NCI-H1105 treated with DMSO at 0.1 percent for 48 hours (cell line): ENCODE measurements at places on chromosomes 12 and 14.
A peak's percentile ranks its signal among the peaks of the same experiment; 100 is the strongest.

GRCh38 chr12:111401167-111401605 is 4.5 kb upstream of the SH2B3 start:
- no peak for DNase-seq

DNA sequence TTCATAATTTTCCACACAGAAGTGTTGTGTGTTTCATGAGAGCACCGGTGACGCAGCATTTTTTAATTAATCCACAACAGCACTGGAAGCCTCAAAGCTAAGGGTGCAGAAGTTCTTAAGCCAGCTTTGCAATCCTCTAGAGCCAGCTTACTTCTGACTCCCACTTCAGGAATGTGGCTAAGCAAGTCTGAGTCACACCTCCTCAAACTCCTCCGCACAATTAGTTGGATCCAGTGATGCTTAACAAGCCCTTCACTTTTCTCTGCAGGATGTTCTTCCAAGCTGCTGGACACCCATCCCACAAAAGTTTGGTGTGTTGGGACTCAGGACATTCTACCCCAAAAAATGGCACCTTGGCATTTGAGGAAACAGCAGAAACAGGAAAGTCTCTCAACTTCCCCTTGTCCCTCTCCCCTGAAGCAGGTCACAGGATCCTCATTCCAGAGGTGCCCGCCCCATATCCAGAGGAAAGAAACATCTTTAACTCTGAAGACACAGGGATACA is 210.0 kb downstream of the PPM1H start:
- DNase-seq, result no peak

GRCh38 chr12:124916374-124917134 is 2.1 kb upstream of the UBC start:
- no peak for DNase-seq

GRCh38 chr12:80087486-80088213 is 11.7 kb upstream of the OTOGL start:
- no peak for DNase-seq

DNA sequence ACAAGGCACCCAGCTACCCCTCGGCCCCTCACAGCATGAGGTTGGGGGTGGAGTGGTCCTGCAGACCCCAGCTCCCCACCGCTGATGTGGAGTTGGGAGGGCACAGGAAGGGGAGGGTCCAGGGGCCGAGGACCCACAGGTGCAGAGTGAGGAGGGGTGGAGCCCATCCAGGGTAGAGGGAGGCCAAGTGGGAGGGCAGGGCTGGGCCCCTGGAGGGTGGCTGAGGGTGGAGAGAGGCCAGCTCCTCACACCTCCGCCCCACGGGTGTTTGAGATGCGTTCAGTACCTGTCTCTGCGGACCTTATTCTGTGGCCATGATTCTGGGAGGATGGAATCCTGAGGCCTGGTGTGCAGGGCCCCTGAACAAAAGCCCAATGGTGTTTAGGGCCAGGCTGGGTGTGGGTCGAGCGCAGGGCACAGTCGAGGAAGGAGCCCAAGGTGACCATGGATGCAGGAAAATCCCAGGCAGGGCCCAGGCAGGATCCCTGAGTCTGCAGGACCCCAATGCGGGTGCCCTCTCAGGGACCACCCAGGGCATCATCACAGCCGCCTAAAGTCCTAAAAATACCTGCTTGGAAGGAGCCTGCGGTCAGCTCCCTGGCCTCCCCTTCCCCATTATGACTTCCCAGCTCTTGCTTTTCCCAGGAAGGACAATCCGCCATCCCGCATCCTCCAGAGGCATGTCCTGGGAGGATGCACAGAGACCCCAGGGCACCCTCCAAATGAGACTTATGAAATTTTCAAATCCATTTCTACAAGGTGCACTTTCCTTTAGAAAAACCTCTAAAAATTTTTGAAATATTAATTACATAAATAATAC is 377.1 kb upstream of the SFSWAP start:
- DNase-seq, result no peak

DNA sequence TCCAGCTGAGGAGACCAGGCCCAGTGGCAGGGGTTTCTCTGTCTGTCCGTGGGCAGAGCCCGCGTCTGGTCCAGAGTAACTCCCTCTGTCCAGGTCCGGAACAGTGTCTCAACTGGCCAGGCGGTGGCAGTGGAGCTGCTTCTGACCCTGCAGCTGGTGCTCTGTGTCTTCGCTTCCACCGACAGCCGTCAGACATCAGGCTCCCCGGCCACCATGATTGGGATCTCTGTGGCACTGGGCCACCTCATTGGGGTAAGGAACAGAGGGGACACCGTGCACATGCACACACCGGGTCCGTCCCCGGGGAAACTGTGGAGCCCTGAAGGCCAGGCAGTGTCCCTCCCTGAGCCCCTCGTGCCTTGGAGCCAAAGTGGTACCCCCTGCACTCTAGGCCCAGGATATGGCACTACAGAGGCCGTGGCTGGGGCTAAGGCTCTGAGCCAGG is 1.5 kb downstream of the AQP6 start:
- no peak for DNase-seq

DNA sequence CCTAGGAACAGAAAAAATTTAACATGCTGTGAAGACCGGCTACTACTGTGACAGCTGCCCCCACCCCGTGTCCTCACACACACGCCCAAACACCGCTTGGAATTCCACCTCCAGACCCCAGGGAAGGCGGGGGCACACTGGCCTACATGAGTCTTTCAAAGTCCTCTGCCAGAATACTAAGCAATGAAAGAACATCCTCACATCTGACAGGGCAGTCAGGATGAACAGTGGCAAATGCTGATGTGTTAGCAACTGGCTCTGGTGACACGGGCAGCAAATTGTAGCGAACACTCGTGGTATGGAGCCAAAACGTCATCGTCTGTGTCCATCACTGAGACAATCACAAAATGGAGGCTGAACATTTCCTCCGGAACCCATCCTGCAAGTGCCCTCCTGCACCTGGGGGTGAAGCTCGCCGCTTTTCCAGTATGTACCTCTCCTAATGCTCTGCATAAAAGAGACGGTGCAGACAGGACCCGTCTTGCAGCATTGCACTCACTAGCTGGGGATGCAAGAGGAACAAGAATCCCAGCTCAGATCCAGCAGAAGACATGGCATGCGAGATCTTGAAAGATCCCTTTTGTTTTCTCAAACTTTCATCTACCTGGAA is 94.8 kb downstream of the BCL11B start:
- no peak for DNase-seq

- peak; percentile 47 for DNase-seq
Measured at GRCh38 chr14:77026930-77027537, 1.5 kb downstream of the IRF2BPL start.

DNA sequence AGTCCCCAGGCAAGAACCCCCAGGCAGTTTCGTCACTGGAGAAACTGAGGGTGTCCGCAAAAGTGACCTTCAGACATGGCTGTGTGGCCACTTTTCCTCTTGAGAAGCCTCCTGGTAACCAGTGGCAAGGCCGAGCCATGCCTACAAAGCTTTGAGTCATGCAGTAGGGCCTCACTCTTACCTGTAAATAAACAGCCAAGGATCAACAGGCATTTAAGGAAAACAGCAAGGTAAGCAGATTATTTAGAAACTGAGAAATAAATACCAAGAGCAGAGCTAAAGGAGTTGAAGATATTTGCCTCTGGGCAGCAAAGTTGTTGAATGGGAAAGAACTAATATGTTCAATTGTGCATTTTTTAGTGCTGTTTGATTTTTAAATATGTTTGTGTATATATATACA is 141.0 kb upstream of the BCL2L14 start:
- DNase-seq, result no peak

GRCh38 chr12:98259693-98260092 is 255.7 kb upstream of the TMPO start:
- no peak for DNase-seq

GRCh38 chr12:124346425-124347168 is 51.7 kb downstream of the RFLNA start:
- no peak for DNase-seq

- no peak for DNase-seq
Measured at GRCh38 chr12:1929985-1930802, 11.7 kb upstream of the CACNA2D4 start.

- DNase-seq, result no peak
Measured at GRCh38 chr14:29955087-29955486, 27.4 kb upstream of the PRKD1 start.

DNA sequence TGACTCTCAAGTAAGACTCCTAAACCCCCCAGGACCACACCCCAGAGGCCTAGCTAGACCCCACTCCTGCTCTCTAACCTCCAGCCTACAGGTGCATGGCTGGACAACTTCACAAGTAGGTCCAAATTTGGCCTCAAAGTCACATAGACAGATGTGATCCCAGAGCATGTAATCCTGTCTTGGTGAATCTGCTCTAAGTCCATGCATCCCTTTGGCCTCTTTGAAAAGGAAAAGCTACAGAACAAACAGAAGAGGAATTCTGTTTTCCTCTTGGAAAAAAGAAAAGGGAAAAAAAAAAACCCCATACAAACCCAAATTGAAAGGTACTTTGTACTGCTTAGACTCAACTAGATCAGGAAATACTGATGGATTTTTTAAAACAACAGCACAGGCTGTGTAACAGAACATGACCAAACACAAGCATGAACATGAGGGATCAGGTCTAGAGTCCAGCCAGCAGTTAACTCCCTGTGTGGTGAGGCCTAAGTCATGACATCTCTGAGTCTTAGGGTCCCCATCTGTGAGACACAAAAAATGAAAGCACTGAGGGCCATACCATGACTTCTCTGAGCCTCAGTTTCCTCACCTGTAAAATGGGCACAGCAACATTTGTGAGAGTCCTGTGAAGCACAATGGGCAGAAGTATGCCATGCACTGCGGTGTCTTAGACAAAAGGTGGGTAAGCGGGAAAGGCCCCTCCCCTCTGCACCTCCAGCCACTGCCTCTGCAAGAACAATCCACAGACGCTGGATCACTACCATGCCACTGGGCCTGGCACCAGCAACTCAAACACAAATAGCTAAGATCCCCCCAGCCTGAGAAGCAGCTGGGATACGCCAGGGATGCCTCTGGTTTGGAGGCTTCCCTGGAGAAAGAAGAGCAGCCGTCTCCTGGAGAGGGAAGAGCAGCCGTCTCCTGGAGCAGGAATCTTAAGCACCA is 9.9 kb downstream of the PITPNM2 start:
- no peak for DNase-seq

GRCh38 chr14:88934351-88934806 is 109.9 kb downstream of the TTC8 start:
- no peak for DNase-seq

GRCh38 chr14:101223127-101223526 is 319.6 kb upstream of the RTL1 start:
- no peak for DNase-seq

DNA sequence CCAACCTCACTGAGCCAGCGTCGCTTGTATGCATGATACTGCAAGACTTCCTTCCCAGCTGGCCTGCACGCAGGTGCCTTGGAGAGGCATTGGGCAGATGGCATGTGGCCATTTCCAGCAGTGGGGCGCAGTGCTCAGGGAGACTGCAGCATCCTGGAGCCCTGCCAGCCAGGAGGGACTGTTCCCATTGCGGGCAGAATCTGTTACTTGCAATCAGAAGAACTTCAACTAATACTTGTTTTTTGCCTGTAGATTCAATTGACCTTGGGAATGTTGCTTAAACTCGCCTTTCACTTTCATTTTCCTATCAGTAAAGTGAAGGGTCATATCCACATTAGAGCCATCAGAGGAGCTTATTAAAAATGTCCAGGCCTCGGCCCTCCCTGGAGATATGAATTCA is 29.8 kb downstream of the ANKRD9 start:
- DNase-seq, result peak; percentile 47

GRCh38 chr12:113066813-113067400 is 10.4 kb downstream of the DTX1 start:
- DNase-seq, result no peak

GRCh38 chr14:51093371-51094281 is 1.3 kb downstream of the TRIM9 start:
- DNase-seq, result peak; percentile 96

- DNase-seq, result no peak
Measured at GRCh38 chr14:47857646-47858045, 182.2 kb upstream of the MDGA2 start.

DNA sequence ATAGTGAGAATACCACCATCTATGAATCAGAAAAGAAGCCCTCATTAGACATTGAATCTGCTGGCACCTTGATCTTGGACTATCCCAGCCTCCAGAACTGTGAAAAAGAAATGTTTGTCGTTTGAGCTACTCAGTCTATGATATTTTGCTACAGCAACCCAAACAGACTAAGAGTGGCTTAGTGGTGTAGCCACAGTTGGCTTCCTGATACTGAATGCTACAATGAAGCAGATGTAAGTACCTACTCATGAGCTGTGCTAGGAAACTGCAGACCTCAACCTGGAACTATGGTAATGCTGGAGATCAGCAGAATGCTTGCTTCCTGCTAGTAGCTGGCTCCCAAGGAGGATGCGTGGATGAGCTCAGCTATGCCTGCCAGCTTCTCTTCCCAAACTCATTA is 268.6 kb upstream of the CRY1 start:
- no peak for DNase-seq

DNA sequence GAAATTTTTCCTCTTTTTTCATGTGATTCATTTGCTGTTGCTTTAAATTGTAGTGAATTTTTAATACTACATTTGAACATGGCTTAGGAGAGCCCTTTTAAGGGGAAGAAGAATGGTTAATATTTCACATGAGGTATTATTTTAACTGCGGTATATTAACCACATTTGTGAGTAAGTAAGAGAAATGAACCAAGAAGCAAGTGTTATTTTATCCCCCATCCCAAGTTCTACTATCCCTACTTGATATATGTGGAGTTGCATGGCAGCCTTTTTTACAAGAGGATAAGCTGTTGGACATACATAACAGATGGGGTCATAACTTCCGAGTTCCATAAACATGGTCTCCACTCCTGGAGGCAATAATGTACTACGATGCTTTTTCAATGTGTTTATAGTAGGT is 623.3 kb downstream of the LRFN5 start:
- no peak for DNase-seq

- DNase-seq, result no peak
Measured at GRCh38 chr12:20055856-20056255, 312.5 kb upstream of the PDE3A start.

GRCh38 chr12:131365821-131366260 is 345.0 kb upstream of the SFSWAP start:
- no peak for DNase-seq

DNA sequence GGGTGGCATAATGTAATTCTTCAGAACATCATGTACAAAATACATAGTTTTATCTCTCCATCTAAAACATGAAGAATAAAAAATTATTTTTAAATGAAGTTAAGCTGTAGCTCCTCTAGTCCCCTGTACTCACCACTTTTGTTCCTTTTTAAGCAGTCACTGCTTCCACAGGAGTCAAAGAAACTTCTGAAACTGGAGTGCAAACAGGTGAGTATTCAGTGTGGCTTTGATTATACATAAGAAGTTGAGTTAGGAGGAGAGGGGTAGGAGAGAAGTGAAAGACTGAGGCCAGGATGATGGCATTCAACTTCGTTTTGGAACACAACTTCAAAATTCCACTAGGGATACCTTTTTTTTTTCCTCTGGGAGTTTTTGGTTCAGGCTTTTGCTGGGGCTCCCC is 131.4 kb upstream of the CNTN1 start:
- DNase-seq, result no peak

- no peak for DNase-seq
Measured at GRCh38 chr12:69243099-69244084, 4.0 kb downstream of the CPSF6 start.

GRCh38 chr12:81597928-81598604 is 161.1 kb downstream of the PPFIA2 start:
- peak; percentile 18 for DNase-seq
